ENCODE measurements at places on chromosomes 5 and 9.

- no peak for DNase-seq
Measured at GRCh38 chr5:144581044-144581443, 410.4 kb downstream of the KCTD16 start.

- no peak for DNase-seq
Measured at GRCh38 chr5:31479706-31480105, 52.2 kb downstream of the DROSHA start.

GRCh38 chr5:1402611-1403255, 42.5 kb downstream of the SLC6A3 start:
- DNase-seq = no peak

DNA sequence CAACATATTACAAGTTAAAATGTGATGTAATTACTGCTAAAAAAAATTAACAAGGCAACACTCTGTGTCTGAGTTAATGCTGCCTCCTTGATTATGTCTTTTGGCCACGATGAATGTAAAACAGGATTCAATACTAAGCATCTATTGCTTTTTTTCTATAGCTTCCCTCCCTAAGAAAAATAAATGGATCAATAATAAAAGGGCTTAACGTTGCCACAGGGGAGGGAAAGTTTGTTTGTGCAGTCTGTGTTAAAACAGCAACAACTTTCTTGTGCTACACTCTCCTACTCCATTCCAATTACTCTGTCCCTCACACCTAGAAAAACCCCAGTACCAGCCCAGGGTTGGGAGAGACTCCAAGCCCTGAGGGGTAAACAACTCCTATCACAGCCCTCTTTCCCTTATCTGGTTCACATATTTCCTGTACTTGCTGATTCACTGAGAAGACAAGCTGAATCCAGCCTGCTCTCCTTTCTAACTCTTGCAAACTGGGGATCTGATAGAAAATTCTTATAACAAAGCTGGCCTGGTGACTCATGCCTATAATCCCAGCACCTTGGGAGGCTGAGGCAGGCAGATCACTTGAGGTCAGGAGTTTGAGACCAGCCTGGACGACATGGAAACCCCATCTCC, 44.8 kb downstream of the PTPN3 start:
- no peak for DNase-seq

- no peak for DNase-seq
Measured at GRCh38 chr5:169149317-169149716, 151.6 kb downstream of the SLIT3 start.

- no peak for DNase-seq
Measured at GRCh38 chr5:151157426-151158286, at the start of gene ANXA6. TSS of gene ANXA6 (minus strand) at chr5:151157779. CDS start at chr5:151147901, 9,878 bp downstream.
